ENCODE measurements at places on chromosomes 4 and X.

DNA sequence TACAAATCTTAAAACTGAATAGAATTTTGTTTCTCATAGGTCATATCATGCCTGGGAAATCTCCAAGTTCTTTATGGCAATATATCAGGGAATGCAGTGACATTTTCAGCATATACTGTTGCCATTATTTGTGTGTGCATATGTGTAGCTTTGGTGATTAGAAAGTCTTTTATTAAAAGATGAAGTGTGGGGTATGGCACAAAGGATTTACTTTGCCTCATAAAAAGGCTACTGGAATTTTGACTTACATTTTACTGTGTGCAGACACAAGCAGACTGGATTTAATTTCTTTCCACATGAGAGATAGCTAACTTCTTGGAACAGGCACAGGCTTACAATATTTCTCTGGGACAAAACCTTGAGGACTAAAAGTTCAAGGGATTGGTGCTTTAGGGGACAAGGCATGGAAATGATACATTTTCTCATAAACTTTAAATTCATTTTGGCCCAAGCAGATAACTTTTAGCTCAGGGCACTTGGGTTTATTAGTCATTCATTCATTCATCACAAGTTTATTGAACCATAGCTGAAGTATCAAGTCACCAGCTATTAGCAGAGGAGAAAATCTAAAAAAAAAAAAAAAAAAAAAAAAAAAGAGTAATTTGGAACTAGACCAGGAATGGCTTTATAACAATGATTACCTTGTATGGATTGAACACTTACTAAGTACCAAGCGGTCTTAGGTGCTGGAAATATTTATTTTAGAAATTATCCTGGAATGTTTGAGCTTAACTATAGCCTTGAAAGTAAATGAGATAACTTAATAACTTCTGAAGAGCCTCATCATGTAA lies 191.5 kb downstream of the SLIT2 start:
- no peak for DNase-seq

GRCh38 chr4:169158046-169158445 lies 112.7 kb downstream of the SH3RF1 start:
- DNase-seq: no peak

DNA sequence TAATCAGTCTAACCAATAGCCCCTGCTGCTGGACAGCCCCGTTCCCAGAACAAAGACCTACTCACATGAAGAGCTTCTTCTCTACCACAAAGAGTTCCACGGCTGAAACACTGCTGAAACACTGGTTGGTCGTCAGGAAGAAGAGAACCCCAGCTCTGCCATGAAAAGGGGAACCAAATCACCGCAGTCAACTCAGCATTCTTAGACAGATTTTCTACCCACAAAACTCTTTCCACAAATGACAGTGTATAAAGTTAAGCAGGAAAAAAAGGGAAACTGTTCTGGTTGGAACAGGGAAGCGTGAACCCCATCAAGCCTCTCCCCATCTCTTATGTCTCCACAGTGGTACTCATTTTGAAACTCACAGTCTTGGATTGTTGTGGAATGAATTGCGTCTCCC lies 57.3 kb downstream of the ABCG2 start:
- DNase-seq: no peak

GRCh38 chr4:1466034-1466862 lies 60.0 kb upstream of the NKX1-1 start:
- no peak for DNase-seq

DNA sequence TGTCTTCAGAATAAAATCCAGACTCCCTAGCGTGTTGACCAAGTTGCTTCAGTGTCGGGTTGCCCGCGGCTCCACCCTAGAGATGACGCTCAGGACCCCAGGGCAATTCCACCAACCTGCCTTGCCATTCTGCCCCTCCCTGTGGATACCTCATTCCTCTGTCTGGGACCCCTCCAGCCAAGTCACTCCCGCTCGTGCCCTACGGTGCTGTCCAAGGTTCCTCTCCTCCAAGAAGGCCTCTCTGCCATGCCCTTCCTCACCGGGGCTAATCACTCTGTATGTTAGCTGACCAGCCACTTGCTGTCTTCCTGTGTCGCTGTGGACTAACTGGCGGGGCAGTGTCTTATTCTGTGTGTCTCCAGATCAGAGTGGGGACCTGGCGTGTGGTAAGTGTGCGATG lies 46.6 kb downstream of the TENM3 start:
- no peak for DNase-seq

GRCh38 chrX:24282381-24283126 lies 31.3 kb downstream of the SUPT20HL2 start:
- peak; percentile 7 for DNase-seq

GRCh38 chr4:28238876-28239275 lies 1378.2 kb downstream of the STIM2 start:
- no peak for DNase-seq

- no peak for DNase-seq
These were observed 13.3 kb downstream of the PDZD4 start for GRCh38 chrX:153816831-153817690.

GRCh38 chr4:100240008-100240407 lies 49.7 kb upstream of the DDIT4L start:
- no peak for DNase-seq

DNA sequence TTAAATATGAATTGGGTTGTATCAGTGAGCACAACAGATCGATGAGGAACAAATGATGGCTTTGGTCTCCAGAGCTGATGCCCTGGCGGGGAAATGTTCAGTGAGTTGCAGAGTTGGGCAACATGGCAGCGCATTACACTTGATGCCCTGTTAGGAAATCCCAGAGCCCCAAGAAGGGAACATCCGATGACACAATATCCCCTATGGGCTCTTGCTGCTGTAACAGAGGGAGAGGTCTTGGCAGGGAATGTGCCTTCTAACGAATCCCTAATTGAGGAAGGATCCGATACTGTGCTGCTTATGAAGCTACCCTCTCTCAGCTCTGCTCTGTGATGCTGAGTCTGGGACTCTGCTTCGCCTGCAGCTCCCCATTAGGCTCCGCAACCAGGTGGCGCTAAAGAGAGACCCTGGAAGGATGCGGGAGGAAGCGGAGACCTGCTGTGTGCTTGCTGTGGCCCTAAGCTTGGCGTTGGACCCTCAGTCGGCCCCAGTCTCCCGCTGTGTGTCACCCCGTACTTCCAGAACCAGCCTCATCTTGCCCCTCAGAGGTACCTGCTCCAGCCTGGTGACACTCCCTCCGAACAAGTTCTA lies 38.9 kb downstream of the PDHA1 start:
- peak; percentile 27 for DNase-seq

GRCh38 chr4:57763070-57763469 lies 652.9 kb upstream of the IGFBP7 start:
- DNase-seq: peak; percentile 17

- no peak for DNase-seq
These were observed 56.5 kb upstream of the PPARGC1A start for GRCh38 chr4:23946299-23946698.

GRCh38 chr4:2364654-2365053 lies 53.8 kb downstream of the ZFYVE28 start:
- peak; percentile 52 for DNase-seq

DNA sequence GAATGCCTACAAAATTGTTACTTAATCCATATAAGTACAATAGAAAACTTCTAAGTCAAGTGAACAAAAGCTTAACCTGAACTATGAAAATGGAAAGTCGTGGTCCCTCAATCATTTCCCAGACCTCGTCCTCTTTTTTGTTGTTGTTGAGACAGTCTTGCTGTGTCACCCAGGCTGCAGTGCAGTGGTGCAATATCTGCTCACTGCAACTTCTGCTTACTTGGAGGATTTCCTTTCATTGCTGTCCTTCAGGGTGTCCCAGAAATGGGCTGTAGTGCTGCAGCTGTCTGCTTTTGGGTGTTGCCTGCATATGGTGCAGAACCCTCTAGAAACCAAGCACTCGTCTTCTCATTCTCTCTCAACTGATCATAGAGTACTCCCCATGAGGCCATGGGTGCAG lies 75.0 kb upstream of the IL2 start:
- no peak for DNase-seq

GRCh38 chr4:26242451-26242850 lies 78.4 kb upstream of the RBPJ start:
- DNase-seq: peak; percentile 45

DNA sequence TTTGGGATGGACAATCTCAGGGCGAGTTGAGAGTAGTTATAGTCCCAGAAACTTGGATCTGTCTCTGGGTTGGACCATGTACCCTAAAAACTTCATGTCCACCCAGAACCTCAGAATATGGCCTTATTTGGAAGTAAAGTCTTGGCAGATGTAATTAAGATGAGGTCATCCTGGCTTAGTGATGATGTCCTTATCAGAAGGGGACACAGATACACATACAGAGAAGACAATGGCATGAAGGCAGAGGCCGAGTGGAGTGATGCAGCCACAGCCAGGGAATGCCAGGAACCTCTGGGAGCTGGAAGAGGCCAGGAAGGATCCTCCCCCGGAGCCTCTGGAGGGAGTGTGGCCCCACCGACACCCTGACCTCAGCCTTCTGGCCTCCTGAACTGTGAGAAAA lies 61.2 kb upstream of the STX18 start:
- peak; percentile 52 for DNase-seq

DNA sequence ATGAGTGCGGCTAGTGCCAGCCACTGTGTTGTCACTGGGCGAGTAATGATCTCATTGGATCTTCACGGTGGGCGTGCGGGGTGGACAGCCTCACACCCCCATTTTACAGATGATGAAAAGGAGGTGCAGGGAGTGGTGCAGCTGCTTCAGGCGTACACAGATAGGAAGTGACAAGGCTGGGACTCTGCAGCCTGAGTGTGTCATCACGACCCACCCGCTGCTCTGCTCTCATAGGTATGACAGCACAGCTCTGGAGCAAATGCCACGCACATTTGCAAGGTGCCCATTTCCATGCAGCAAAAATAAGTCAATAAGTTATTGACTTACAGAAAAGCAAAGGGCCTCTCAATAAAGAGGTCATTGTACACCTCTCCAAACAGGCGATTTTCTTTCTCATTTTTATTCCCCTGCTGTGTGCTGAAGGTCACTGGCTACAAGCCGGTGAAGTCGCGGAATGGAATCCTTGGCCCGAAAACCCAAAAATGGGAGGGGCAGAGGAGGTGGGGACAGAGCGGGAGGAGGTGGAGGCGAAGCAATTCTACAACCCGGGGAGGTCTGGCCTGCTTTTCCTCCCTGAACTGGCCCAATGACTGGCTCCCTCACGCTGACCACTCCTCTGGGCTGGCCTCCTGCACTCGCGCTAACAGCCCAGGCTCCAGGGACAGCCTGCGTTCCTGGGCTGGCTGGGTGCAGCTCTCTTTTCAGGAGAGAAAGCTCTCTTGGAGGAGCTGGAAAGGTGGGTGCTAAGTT lies at the start of gene SOD3:
SOD3 (plus strand) TSS at position 658 of the 750 bp plus-strand sequence. CDS start 3,949 bp downstream, outside the sequence.
- DNase-seq: peak; percentile 73

DNA sequence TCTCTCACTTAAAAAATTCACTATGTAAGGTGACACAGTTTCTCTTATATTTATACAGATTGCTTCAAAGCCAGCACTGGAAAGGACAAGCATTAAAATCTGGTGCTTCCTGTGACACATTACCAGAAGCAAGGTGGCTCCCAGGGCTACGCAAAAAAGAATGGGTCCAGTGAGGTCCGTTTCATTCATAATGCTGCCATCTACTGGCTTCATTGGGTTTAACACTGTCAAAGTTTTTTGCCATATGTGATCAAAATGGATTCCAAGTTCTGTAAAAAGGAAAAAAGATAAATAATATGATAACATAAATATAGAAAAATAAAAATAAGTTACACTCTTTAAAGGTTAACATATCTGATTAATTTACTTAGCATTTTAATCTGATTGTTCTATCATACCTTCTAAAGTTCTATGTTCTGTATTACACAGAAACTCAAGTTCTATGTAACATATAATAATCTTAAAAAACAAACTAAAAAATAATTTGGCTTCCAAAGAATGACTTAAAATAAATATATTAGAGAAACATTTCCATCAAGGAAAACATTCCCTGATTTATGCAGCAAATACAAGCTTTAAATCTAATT lies 22.1 kb downstream of the YIPF7 start:
- peak; percentile 49 for DNase-seq

DNA sequence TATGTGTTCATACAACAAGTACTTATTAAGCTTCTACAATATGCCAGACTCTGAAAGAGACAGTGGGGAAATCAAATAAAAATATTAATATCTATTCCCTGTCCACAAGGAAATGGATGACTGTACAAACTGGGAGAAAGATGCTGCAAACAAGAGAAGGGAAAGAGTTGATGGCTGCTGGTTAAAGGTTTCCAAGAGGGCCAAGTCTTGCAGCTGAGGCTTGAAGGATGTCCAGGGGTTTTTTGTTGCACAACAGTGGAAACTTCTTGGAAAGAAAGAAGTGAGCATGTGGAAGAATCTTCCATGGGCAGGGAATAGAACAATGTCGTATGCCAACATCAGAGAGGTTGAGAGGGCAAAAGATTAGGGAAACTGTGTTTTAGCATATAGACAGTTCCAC lies 95.8 kb downstream of the MID1 start:
- no peak for DNase-seq

GRCh38 chr4:150164055-150164454 lies 85.8 kb downstream of the DCLK2 start:
- no peak for DNase-seq

DNA sequence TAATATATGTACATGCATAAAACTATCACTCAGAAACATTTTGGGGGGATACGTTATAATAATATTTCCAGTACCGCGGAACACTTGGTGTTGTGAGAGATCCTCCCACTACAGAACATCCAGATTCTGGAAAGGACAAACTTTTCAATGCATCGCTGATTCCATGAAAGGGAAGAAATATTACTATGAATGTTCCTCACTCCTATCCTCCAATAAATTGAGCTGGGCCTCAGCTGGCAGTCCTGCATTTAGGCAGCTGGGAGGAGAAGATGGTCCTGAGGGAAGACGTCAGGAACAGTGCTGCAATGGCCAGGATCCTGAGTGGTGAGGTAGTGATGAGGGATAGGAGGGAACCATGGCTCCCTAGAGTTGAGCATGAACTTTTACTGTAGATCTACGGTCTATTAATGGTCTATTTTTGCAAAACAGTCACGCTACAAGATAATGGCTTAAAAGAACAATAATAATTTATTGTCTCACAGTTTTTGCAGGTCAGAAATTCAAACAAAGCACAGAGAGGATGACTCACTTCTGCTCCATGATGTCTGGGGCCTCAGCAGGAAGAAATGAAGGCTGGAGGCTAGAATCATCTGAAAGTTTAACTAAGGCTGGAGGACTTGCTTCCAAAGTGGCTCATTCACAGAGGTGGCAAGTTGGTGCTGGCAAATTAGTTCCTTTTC lies 538.1 kb downstream of the STIM2 start:
- DNase-seq: peak; percentile 7

- DNase-seq: no peak
These were observed 393.7 kb upstream of the SLIT2 start for GRCh38 chr4:19857991-19858390.

Data from fibroblast of skin of back (primary cell).